ENCODE measurements at places on chromosomes 5 and 9. TPM values are rescaled to one million over a fixed set of nuclear protein-coding genes. Genes with fewer than 3 reads are reported as not detected.

GRCh38 chr9:105647595-105648349 lies 14.5 kb upstream of the TAL2 start:
- H3K27me3 ChIP-seq = no peaks in the 10 kb centered on the region
- no peak overlapping the region for H3K27ac ChIP-seq
- no peak for DNase-seq
- H3K4me1 ChIP-seq = no peaks in the 10 kb centered on the region

- H3K36me3 ChIP-seq = no peaks in the 10 kb centered on the region
- no peaks in the 10 kb centered on the region for H3K27me3 ChIP-seq
- H3K4me3 ChIP-seq = no peak overlapping the region
- DNase-seq = no peak
- no peaks in the 10 kb centered on the region for H3K4me1 ChIP-seq
Measured at GRCh38 chr5:118042076-118042475, 946.3 kb downstream of the DTWD2 start.

- H3K27ac ChIP-seq = no peak overlapping the region
- H3K4me1 ChIP-seq = no peaks in the 10 kb centered on the region
- H3K4me3 ChIP-seq = no peak overlapping the region
- no peak for DNase-seq
- H3K27me3 ChIP-seq = no peaks in the 10 kb centered on the region
Measured at GRCh38 chr9:74570879-74571512, 73.9 kb downstream of the RORB start.

Gene SLC6A3
- 0.49 TPM for total RNA-seq

DNA sequence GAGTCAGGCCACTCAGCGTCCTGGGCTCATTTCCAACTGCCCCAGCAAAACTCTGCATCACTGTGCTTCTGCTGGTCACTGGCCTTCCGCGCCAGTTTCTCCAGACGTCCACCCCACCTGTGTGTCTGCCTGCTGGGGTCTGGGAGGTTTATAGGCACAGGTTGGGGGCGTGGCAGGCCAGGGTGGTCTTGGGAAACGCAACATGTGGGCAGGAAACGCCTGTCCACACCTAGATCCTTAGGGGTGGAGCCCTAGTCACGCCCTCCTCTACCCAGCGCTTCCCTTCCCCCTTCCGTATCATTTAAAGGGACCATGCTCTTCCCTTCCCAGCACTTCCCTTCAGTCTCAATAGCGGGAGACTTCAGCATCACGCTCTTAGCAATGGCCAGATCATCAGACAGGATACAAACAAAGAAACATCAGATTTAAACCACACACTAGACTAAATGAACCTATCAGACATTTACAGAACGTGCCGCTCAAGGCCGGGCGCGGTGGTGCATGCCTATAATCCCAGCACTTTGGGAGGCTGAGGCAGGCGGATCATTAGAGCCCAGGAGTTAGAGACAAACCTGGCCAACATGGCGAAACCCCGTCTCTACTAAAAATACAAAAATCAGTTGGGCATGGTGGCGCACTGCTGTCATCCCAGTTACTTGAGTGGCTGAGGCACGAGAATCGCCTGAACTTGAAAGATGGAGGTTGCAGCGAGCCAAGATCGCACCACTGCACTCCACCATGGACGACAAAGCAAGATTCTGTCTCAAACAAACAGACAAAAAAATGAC lies 11.8 kb upstream of the BTNL9 start:
- no peak for DNase-seq
- no peaks in the 10 kb centered on the region for H3K27me3 ChIP-seq
- H3K4me3 ChIP-seq = no peak overlapping the region
